Amniotic stem cell (primary cell): ENCODE measurements at places on chromosomes 6 and 20.

DNA sequence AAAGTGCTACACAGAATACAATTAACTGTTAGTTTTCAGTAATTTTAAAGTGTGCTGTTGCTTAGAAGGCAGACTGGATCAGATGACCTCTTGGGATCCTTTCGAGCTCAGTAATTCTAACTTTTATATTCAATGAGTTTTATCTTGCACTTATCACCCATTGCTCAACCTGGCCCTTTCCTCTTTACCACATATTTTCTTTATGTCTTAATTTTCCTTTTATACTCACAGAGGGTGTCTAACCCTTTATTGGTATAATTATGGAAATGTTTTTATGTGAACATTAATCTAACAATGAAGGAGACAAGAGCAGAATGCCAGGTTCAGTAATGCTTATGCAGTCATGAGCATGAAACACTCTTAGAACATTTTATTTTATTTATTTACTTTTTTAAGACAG lies 39.7 kb upstream of the CARMIL1 start:
- no peak for DNase-seq

DNA sequence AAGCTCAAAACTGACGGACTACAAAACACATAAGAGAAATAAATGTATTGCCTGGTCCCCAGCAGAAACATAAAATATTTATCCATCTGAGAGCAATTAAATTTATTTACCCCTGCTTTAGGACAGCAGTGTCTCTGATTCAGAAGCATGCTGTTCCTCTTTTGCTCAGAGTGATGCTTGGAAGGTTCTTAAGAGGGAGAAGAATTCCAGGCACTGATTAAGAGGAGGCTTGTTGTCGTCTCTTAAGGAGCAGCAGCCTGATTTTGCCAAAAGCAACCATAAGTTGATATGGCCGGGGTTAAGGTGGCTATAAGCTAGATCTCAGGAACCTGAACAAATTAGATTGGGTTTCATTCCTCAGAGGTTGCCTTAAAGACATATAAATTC lies 25.8 kb downstream of the CAP2 start:
- DNase-seq = no peak

- no peak for DNase-seq
Observed at GRCh38 chr6:98842342-98843180, 8.2 kb downstream of the POU3F2 start.

GRCh38 chr6:107509506-107509905 lies 19.6 kb downstream of the SOBP start:
- peak; percentile 35 for DNase-seq

DNA sequence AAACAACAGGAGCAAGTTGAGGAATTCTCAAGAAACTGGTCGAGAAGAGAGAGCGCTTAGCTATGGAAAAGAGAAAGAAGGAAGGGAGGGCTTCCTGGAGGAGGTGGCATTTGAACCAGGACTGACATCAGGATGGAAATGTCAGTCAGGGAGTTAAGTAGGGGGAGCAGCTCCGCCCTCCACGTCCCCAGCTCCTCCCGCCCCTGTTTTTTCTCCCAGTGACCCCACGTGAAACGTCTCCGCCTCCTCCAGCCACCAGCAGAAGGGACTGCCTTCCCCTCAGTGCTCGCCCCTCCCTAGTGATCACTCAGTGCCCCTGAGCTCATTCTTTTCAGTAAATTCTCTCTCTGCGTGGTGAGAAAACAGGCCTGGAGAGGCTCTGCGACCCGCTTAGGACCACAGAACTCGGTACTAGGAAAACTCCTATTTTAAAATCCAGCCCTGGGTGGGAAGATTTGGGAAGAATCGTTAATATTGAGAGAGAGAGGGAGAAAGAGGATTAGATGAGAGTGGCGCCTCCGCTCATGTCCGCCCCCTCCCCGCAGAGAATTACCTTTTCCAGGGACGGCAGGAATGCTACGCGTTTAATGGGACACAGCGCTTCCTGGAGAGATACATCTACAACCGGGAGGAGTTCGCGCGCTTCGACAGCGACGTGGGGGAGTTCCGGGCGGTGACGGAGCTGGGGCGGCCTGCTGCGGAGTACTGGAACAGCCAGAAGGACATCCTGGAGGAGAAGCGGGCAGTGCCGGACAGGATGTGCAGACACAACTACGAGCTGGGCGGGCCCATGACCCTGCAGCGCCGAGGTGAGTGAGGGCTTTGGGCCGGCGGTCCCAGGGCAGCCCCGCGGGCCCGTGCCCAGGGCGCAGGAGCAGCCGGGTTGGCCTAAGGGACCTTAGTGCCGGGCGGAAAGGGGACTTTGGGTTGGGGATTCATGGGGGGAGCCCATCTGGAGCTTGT lies 4.6 kb downstream of the HLA-DPB1 start:
- no peak for DNase-seq

DNA sequence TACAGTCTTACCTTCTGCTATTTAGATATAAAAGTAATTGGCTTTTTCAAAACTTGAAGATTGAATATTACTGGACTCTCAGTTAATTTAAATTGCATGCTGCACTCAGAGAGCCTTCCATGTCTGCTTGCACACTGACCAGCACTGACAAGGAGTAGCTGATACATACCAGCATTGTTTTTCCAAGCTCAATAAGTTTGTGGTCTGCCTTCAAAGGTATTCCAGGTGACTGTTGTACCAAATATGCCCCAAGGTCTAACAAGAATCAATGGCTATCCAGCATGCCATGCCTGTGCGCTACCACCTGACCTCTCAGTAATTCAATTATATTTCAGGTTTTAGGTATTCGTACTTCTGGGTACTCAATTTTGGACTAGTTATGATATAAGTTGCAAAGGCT lies 30.0 kb downstream of the BEND6 start:
- DNase-seq = no peak

- no peak for DNase-seq
Observed at GRCh38 chr6:48101290-48101689, 9.7 kb downstream of the PTCHD4 start.

DNA sequence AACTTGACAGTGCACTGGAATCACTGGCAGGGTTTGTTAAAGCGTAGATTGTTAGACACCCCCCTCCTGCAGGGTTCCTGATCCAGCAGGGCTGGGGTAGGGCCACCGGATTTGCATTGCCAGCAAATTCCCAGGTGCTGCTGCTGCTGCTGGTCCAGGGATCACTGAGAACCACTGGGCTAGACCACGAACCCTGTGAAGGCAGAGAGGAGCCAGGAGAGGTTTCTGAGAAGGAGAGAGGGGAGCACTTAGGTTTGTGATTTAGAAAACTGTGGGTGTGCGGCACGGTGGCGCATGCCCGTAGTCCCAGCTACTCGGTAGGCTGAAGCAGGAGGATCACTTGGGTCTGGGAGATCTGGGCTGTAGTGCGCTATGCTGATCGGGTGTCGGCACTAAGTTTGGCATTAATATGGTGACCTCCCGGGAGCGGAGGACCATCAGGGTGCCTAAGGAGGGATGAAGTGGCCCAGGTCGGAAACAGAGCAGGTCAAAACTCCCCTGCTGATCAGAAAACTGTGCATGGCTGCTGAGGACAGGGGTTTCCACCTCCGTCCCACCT lies 53.6 kb upstream of the FAM83D start:
- DNase-seq = no peak

GRCh38 chr6:75397656-75398465 lies 95.7 kb downstream of the FILIP1 start:
- DNase-seq = no peak

DNA sequence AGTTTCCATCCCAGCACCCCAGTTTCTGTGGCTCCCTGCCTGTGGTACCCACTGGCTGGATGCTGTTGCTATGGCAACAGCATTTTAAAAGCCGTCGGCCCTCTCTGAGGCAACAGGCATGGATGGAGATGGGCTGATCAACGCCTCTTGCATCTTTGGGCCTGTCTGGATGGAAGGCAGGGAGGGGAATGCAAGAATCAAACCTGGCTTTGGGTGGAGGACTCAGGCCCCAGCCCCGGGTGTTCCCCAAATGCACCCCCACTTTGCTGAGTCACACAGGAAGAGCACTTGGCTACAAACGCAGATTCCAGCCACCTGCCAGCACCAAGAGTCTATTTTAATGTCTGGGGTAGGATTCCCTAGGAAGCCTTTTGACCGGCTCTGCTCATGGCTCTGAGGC lies 45.7 kb upstream of the TGM2 start:
- no peak for DNase-seq

DNA sequence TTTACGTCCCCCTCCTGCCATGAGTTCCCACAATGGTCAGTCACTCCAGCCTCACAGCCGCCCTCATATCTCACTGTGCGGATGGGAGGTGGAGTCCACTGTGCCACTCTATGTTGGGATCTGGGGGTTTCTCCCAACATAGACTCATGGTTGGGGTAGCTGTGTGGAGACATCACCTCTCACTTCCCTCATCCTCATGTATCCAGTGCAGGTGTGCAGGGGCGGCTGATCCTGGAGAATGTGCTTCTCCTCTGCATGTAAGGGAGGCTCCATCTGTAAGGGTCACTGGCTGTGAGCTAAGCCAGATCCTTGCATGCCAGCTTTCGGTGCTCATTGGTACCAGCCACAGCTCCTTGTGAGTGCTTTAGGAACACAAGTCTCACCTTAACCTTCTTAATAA lies 400.8 kb downstream of the CDH26 start:
- DNase-seq = no peak

GRCh38 chr20:1177680-1178079 lies 7.1 kb downstream of the TMEM74B start:
- DNase-seq = no peak

GRCh38 chr6:108543175-108543940 lies 17.4 kb upstream of the FOXO3 start:
- DNase-seq = no peak

DNA sequence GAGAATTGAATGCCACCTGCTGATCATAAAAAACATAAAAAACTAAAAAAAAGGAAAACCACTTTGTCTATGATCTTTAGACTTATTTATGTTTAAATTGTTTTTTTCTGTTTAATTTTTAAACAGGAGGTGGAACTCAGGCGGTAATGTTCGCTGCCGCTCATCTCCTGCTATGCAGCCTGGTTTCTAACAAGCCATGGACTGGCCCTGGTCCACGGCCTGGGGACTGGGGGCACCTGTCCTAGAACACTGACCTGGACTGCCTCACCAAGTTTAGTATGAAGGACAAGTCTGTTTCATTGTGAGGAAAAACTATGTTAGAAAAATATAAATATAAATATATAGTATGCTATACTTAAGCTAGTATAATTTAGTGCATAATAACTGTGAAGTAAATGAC lies 27.0 kb upstream of the IFNGR1 start:
- no peak for DNase-seq

DNA sequence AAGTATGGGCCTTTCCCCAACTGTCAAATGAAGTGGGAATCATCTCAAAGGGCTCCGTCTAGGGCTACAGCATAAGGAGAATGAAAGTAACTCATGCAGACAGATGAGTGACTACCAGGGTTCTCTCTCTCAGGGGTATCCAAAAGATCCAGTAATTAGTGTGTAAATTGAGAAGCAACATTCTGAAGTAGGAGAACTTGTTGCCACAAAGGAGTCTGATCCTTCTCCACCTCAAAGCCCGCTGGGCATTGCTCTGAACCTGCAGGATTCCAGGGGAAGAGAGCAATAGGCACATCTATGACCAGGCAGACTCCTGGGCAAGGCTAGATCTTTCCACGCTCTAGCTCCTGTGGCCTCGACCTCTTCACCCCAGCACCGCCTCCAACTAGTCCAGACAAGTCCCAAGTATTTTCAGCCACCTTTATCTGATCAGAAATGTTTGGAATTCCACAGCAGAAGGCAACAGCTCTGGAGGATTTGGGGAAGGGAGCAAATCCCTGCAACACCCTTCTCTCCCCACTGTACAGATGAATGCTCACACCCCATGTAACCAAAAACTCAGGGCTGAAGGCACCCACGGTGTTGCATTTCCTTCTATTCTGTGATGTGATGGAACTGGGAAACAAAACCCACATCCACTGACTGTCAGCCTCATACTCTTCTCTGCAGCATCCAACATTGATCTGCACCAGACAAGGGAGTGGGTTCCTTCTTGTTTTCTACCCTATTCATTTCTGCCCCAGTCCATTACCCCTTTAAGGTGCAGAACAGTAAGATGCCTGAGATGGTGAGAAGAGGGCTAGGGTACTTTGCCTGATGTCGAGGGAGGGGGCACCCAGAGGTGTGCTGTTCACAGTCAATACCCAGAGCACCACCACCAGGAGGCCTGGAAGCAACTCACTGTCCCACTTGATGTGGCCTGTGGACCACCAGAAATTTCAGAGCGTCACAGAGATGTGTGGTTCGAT lies 41.0 kb downstream of the COX4I2 start:
- no peak for DNase-seq

GRCh38 chr6:167703781-167704180 lies 122.9 kb upstream of the AFDN start:
- no peak for DNase-seq

GRCh38 chr20:44394452-44394701 lies 38.9 kb downstream of the HNF4A start:
- no peak for DNase-seq

- no peak for DNase-seq
Observed at GRCh38 chr6:51199105-51199552, 380.5 kb downstream of the TFAP2B start.

GRCh38 chr6:115060581-115060980 lies 717.8 kb upstream of the HS3ST5 start:
- DNase-seq = no peak

GRCh38 chr20:2005831-2006426 lies 12.1 kb upstream of the PDYN start:
- DNase-seq = peak; percentile 9

DNA sequence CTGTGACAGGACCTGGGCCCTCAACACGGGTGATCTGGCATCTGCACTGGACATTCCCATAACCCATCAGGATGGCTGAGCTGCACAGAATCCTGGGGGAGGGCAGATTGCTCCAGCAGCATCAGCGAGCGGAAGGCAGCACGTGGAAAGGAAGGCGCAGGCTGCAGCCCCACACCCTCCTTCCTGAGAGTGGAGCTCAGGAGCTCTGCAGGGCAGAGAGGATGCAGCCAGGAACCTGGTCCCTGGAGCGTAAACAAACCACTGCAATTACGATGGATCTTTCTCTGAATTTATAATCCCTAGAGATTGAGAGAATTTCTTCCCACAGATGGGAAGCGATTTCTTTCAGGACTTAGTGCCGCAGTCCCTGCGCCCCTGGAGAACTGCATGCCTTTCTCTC lies 39.7 kb upstream of the EMILIN3 start:
- DNase-seq = no peak

DNA sequence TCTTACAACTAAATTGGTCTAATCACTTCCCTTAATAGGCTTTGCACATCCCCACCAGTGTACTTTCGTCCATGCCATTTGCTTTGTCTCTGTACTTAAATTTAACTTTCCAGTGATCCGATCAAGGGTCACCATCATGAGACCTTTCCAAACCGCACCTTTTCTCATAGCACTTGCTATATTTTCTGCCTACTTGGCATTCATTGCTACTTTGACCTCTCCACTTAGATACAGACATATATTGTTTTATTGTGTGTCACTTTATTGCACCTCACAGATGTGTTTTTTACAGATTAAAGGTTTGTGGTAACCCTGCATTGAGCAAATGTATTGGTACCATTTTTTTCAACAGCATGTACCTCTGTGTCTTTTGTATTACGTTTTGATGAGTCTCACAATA lies 14.8 kb downstream of the SUMO4 start:
- no peak for DNase-seq

DNA sequence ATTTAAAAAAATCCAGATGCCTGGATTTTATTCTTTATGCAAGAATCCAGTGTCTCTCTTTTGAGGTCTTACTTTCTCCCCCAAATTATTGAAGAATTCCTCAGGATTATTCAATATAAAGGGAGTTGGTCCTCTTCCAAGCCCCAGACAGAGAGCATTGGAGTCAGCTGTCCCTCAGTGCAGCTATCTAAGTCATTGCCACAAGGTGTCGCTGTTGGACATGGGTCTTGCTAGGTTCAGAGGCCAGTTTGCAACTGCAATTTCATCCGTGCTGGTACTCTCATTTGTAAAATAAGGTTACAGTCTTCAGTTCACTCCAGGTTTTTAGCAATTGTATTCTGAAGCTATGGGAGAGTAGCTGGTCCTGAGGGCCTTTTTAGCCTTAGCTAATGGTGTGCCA lies 27.8 kb downstream of the CCN2 start:
- DNase-seq = no peak
